Pons (tissue), 1 donor: ENCODE measurements at places on chromosomes 16 and 17.

DNA sequence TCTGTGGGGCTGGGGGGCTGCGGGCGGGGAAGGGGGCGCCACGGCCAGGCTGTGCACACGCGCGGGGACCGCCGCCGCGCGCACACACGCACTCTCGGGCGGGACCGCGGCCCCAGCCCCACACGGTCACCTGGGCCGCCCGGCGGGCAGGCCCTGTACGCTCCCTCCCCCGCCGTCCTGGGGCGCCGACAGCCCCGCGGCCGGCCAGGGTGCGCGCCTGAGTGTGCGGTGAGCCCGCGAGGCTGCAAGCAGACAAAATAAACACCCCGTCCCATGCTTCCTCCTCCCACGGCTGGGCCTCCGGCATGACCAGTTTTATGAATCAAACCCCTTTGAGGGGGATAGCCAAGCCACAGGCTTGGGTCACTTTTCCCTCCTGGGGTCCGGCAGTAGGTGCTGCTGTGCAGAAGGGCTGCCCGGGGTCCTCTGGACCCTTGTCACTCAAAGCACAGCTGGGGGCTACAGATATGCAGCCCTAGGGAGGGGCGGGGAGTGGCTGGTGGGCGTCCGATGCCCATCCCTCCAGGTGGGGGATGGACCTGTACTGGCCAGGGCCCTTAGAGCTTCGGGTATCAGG is 441 bp downstream of the VASN start:
- no peak for DNase-seq

DNA sequence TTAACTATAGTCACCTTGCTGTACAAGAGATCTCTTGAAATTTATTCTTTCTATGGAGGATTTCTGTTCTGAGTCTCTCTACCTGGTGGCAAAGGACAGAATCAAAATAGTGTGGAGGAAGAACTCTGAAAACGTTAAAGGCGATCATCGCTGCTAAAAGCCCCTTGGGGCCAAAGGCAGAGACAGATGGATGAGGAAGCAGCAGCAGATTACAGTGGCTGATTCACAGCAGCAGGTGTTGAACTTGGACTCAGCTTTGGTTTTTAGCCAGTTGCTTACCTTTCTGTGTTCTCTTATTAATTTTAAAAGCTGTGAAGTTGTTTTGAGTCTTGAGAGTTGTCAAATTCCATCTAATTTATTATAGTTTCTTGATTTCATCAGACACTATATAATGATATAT is 956.1 kb upstream of the GOT2 start:
- peak; percentile 6 for DNase-seq

- no peak for DNase-seq
These were observed 146.6 kb downstream of the SKAP1 start for GRCh38 chr17:48283411-48283810.

GRCh38 chr17:82970067-82970466 is 109.3 kb upstream of the METRNL start:
- DNase-seq, result no peak

DNA sequence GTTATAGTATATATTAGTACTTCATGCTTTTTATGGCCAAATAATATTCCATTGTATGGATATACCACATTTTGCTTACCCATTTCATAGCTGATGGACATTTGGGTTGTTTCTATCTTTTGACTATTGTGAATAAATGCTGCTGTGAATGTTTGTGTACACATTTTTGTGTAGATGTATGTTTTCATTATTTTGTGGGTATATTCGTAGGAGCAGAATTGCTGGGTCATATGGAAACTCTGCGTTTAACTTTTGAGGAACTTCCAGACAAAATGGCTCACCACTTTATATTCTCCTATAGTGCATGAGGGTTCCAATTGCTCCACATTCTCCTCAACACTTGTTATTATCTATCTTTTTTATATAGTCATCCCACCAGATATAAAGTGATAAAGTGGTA is 88.6 kb downstream of the CCT6B start:
- no peak for DNase-seq

- DNase-seq, result no peak
These were observed 154.4 kb upstream of the PIRT start for GRCh38 chr17:10992106-10992880.
